ENCODE measurements at places on chromosomes 11 and 22. TPM values are rescaled to one million over a fixed set of nuclear protein-coding genes. Genes with fewer than 3 reads are reported as not detected.

- no peak for DNase-seq
Measured at GRCh38 chr22:47591709-47592108, 829.3 kb downstream of the TBC1D22A start.

Gene GPR83
- 0.16 TPM for polyA plus RNA-seq

Gene GGTLC2
- polyA plus RNA-seq = not detected

GRCh38 chr11:77967753-77968152 is 26.7 kb downstream of the INTS4 start:
- DNase-seq = no peak

DNA sequence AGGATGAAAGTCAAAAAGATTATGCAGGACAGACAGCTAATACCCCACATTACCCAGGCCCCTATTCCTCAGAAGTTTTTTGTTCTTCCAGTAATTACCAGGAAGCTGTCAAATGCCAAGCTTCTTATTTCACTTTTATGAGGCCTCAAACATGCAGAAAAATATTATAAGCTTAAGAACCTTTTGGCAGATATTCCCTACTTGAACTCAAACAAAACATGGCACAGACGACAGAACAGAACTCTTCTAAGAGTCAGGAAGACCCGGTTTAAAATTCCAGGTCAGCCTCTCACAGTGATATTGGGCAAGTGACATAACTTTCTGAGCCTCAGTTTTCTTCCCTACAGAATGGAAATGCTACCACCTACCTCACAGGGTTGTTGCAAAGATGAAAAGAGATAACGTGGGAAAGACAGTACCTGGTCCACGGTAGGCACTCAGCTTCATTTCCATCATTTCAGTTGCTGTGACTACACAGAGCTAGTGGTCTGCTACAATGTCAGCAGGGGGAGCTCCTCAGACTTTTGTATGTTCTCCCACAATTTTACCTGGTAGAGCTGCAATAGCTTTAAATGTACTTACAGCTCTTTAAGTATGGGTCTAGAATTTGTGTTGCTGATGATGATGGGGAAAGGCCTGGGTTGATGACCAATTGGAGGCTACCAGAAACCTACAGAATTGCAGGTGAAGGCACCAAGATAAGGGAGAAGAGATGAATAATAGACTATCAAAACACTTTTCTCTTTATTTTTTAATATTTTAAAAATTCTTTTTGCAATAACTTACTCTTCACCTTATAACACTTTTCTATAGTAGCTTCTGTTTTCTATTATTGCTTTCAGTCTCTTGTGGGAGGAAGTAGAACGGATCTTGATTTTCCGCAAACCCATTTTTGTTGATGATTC is 98.3 kb upstream of the CHRM4 start:
- peak; percentile 41 for DNase-seq

DNA sequence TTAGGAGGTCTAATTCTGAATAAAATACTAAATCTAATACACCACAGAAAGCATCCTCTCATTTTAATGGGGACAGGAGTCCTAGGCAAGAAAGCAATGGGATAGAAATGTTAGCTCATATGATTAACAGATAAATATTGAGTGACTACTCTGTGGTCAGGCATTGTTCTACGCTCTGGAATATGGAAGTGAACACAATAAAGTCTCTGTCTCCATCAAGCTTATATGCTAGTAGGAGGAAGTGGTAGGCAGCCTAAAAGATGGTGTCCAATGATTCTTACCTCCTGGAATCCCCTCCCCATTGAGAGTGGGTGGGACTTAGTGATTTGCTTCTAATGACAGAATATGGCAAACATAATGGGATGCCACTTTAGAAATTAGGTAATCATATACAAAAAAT is 160.3 kb upstream of the PDGFD start:
- no peak for DNase-seq

GRCh38 chr11:64765291-64765850 is 5.6 kb upstream of the PYGM start:
- no peak for DNase-seq

- peak; percentile 78 for DNase-seq
Measured at GRCh38 chr11:124481365-124482323, 36.1 kb upstream of the OR8B8 start.
